ENCODE measurements at places on chromosomes 2 and 18. TPM values are rescaled to one million over a fixed set of nuclear protein-coding genes. Genes with fewer than 3 reads are reported as not detected.

The ACTG2 gene
- not detected for polyA plus RNA-seq

The NLRC4 gene
- not detected for polyA plus RNA-seq

The STPG4 gene
- not detected for polyA plus RNA-seq

The PID1 gene
- 6.0 TPM for polyA plus RNA-seq

The LRATD1 gene
- 4.3 TPM for polyA plus RNA-seq

The TRIM54 gene
- not detected for polyA plus RNA-seq

The MTHFD2 gene
- polyA plus RNA-seq, result 50.9 TPM

The ZBTB7C gene
- polyA plus RNA-seq, result 0.58 TPM

The PLEK gene
- polyA plus RNA-seq, result 0.28 TPM

The GALNT13 gene
- polyA plus RNA-seq, result not detected

The BOK gene
- polyA plus RNA-seq, result 15.4 TPM

The CCDC68 gene
- 1.4 TPM for polyA plus RNA-seq

The IL18R1 gene
- polyA plus RNA-seq, result 1.5 TPM

GRCh38 chr2:49265471-49265870 lies 111.2 kb upstream of the FSHR start:
- DNase-seq, result no peak

- DNase-seq, result no peak
These were observed 368.4 kb upstream of the HS6ST1 start for GRCh38 chr2:128686881-128687555.

DNA sequence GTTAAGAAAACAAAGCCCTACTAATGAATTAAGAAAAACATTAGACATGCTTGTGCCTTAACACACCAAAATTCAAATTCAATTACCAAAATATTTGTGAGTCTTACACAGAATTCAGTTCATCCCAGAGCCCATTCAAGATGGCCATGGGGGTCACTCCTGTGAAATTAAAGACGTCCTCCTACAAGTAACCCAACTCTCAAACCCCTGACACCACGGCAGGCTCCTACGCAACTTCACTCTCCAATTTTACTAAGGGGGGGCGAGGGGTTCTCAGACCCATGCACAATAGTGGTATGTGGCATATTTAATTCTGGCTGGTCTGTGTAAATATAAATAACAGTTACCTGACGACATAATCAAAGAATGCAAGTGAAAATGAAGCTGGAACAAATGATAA lies 5.0 kb downstream of the ZNF516 start:
- no peak for DNase-seq

DNA sequence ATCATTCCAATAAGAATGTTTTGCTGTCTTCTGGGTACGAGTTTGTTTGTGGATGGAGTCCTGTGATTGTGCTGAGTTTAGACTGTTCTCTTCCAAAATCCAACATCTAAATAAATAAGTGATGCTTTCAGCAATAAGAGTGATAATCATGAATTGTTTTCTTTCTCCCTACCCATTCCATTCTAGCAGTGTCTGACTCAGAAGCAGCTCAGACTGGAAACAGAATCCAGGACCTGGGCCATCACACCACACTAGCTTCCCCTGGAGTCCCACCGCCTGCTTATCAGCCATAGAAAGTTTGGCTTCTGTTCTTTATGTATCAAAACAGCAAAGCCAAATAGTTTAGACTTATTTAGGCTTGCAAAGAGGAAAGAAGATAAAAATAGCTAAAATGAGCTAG lies 76.4 kb upstream of the CNGA3 start:
- DNase-seq, result no peak

- no peak for DNase-seq
These were observed 422.0 kb upstream of the ZEB2 start for GRCh38 chr2:144941743-144942488.

GRCh38 chr2:6392966-6393365 lies 472.7 kb downstream of the CMPK2 start:
- no peak for DNase-seq

GRCh38 chr2:35116151-35116550 lies 1239.4 kb upstream of the CRIM1 start:
- DNase-seq, result no peak

GRCh38 chr2:37793004-37793403 lies 121.6 kb upstream of the CDC42EP3 start:
- no peak for DNase-seq

DNA sequence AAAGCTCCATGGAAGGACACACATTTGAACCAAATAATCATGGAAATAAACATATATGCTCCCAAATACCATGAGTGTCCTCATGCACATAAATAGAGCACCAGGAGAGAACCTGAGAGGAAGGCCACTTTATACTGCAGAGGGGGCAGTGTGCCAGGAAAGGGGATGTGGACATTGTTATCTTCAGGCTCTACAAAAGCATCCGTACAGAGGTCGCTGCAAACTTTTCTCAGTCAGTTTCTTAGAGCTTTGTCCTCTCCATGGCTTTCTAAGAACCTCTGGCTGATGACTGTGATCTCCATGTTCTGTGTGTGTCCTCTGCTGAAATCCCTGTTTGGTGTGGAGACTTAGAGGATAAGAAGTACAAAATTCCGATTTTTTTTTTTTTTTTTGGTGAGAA lies 515.7 kb downstream of the CNTNAP5 start:
- DNase-seq, result no peak

DNA sequence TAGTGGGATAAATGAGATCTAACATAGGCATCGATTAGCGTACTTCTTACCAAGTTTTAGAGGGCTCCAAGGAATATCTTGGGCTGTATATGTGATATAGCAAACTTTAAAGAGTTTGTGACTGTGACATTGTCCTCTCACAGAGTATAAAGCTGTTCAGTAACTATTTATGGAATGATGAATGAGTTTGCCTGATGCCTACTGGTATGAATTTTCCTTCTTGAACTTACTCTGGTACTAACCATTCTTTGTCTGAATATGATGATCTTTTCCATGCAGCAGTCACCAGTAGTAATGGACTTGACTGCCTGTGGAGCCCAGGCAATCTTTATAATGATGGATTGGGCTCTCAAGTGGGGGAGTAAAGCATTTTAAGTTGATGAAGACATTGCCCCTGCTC lies 120.5 kb downstream of the PARD3B start:
- no peak for DNase-seq

- no peak for DNase-seq
These were observed 50.0 kb downstream of the XRCC5 start for GRCh38 chr2:216159144-216159543.

GRCh38 chr2:99657691-99658258 lies 168.0 kb upstream of the REV1 start:
- no peak for DNase-seq

- no peak for DNase-seq
These were observed 617.4 kb downstream of the BCL11A start for GRCh38 chr2:59936048-59936447.

DNA sequence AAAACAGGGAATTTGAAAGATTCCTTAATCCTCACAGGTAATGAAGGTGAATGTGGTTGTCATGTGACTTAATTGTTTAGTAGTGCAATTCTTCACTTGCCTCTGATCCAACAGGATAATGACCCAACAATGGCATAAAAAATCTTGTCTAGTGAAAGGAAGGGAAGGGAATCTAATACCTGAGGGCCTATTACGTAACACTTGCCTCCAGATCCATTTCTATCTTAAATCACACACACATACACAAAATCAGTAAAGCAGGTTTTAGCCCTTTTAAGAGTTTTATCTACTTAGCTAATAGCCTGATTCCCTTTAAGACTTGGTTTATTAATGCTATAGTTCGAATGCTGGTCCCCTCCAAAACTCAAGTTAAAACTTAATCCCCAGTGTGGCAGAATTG lies 118.6 kb downstream of the TMEM163 start:
- DNase-seq, result no peak

GRCh38 chr18:5969355-5969988 lies 74.2 kb upstream of the TMEM200C start:
- no peak for DNase-seq

GRCh38 chr2:119478978-119479295 lies 45.3 kb downstream of the SCTR start:
- no peak for DNase-seq

DNA sequence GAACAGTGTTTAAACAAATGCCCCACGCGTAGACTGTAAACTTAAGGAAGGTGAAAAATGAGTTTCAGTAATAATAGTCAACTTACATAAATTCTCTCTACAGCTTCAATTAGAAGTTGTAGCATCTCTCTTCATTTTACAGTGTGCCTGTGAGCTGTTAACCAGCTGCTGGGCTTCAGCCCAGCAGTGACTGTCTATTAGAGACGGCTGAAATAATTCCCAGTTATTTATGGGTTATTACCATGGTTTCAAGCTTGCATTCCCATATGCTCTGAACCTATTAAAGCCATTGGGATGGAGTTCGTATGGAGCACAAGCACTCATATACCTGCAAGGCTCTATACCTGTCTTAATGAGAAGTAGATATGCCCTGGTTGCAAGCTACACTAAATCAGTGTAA lies 501.1 kb downstream of the CNTNAP5 start:
- no peak for DNase-seq

GRCh38 chr18:54558609-54559585 lies 32.1 kb upstream of the DYNAP start:
- no peak for DNase-seq

GRCh38 chr18:3524706-3525105 lies 74.7 kb downstream of the TGIF1 start:
- no peak for DNase-seq

DNA sequence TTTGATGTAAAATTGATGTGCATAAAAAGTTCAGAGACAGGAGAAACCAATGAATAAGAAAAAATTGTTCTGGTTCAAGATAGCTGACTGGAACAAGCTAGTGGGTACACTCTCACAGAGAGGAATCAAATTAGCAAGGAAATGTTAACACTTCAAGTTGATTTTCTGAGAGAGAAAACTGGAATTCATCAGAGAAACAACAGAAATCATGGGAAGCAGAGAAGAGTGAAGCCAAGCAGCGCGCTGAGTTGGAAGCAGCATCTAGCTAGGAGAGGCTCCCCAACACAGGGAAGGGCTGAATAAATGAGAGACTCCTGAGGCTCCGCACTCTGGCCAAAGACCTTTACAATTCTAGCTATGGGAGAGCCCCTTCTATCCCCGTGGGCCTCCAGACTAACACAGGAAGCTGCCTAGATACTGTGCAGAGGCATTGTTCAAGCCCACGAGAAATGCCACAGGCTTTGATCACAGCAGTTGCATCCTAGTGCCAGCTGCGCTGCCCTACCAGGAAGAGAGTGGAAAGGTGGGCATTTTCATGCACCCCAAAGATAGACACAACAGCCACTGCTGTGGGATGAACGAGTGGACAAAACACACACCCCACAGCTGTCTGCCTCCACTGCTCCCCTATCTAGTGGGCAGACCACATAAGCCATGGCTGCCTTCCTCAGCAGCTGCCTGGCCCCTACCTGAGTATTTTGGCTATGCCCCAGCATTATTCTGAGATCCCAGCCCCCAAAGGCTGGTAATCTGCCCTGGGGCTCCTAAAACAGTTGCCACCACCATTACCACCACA lies 136.7 kb downstream of the FSIP2 start:
- DNase-seq, result no peak

DNA sequence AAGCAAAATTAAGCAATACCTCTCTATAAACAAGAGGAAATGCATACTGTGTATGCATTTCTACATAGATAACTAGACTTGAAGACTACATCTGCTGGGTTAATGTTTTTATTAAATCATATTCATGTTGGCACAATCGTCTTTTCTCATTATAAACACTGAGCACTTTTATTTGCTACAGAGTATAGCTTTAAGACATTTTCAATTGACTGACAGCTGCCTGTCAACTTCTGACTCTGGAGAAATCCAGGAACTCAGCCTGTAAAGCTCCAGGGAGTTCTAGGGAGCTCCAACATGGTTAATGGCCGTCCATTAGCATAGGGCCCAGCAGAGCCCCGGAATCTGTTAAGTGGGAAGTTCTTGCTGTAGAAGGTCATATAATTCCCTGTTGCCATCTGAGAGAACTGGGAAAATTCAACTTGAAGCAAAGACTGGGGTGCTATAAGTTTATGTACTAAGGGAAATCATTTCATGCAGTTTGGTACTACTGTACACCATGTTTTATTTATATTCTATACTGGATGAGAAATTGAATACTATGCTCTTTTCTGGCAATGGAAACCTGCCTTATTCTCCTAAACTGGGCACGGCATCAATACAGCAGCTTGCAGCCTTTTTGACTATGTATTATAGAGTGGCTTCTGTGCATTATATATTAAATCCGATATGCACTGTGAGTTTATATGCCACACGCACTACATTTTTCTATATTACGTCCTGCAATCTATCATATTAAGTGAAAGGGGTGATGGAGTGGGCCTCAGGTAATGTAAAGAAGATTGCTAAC lies 243.5 kb upstream of the ZNF521 start:
- no peak for DNase-seq

DNA sequence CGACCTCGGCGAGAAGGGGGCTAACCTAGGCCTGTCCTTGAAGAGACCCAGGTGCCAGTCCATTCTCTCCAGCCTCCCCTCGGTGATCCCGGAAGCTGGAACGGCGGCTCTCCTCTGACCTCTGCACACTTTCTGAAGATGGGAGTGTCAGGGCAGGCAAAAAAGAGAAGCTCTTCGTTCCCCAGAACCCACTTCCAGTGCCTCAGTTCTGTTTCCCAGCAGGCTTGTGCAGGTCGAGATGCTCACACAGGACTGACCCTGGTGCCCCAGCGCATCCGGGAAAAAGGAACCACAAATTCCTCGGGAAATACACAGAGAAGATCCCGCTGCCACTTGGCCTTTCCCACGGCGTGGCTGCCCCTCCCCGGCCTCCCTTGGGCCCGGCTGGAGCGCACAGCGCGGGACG lies 681 bp upstream of the PTPN18 start:
- DNase-seq, result no peak

- no peak for DNase-seq
These were observed 22.8 kb downstream of the TRABD2A start for GRCh38 chr2:84858123-84858522.

DNA sequence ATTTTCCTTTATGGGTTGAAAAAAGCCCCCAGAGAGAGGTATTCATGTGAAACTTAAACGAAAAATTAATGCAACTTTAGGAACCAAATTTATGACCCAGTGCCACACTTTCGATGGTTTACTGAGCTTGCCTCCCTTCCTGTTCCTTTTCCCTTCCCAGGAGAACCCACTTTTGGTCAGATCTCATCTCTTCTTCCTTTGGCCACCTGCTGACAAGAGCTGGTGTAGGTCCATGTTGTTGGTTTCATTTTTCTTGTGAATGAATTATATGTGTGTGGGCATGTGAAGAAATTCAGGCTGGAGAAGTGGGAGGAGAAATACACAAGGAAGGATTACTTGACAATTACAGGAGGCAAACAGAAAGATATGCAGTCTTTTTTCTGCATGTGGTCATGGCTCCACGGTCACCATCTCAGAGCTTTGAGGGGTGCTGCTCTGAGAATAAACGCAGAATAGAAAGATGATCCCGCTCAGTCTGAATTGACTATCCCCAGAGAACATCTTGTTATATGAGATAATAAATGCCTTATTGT lies 111.3 kb upstream of the TCF4 start:
- DNase-seq, result no peak
